ENCODE measurements at places on chromosomes 1 and 21.

GRCh38 chr21:31218830-31219608, 125.0 kb downstream of the TIAM1 start:
- DNase-seq, result no peak

DNA sequence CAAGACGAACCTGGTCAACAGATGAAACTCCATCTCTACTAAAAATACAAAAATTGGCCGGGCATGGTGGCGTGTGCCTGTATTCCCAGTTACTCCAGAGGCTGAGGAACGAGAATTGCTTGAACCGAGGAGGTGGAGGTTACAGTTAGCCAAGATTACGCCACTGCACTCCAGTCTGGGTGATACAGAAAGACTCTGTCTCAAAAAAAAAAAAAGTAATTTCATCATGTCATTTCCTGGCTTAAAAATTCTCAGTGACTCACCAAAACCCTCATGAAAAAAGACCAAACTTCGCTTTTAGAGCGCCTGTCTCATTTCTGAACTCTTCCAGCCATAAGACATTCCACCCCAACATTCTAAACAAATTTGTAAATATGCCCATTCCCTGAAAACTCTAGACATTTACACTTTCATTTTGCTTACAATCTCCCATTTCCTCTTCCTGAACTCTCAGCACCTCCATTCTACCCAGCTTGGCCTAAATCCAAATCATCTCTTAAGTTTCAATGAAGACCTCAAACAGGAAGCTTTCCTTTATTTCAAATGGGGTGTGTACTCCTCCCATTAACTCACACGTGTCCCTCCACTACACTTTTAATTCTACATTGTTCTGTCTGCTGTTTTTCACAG, 50.5 kb upstream of the PRRC2C start:
- DNase-seq, result no peak

DNA sequence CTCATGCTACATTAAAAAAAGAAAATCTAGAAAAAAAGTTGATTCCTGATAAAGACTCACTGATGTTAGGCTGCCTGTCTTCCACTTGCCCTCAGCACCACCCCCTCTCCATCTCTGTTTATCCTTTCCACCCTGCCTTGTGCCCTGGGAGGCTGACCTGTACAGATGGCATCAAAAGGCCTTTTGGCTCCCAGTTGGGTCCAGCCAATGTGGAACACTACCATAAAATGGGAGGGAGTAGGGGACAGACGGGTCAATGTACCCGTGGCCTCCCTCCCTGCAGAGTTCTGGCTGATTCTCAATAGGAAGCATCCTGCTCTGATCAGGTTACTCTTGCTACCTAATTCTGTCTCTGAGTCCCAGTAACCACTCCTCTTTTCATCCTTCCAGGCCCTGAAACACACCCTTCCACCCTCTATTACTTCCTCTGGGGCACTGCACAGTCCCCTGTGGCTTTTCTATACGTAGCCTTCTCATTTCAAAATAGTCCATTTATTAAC, 300.0 kb downstream of the HHIPL2 start:
- DNase-seq, result no peak

DNA sequence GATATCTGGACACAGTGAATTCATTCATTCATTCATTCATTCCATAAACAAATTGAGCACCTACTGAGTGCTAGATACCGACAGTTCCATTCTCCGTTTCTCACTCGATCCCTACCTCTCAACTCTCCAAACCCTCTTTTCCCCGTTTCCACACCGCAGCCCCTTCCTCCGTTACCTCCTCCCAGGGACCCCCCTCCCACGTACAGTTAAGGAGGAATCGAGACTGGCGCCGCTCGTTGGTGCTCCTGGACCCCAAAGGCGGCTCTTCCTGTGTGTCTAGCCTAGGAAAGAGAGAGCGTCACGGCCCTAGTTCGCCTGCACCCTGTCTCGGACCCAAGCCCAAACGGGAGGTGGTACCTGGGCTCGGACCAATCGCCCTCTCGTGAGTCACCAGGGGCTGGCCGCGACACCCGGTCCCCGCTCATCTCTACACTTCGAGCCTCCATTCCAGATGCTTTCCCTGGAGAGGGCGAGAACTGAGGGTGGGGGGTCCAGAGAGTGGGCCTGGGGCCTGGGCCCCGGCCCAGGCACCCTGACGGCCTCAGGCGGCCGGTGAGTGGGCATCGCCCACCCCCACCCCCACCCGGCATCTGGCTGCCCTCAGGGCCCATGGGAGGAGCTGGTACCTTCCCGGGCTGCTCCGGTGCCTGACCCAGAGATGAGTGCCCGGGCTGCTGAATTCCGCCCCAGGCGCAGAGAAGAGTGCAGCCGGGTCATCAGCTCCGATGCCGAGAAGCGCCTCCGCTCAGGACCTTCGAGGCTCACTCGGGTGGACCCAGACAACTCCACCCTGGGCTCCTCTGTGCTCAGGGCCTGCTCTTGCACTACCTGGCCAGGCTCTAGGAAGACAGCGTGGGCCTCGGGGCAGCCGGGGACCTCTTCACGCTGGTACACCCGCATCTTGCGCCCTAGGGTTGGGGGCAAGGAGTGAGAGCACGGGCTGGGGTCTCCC, 4.9 kb downstream of the ARHGEF19 start:
- no peak for DNase-seq

- DNase-seq, result no peak
Observed at GRCh38 chr1:115170377-115170776, 81.1 kb upstream of the TSPAN2 start.

DNA sequence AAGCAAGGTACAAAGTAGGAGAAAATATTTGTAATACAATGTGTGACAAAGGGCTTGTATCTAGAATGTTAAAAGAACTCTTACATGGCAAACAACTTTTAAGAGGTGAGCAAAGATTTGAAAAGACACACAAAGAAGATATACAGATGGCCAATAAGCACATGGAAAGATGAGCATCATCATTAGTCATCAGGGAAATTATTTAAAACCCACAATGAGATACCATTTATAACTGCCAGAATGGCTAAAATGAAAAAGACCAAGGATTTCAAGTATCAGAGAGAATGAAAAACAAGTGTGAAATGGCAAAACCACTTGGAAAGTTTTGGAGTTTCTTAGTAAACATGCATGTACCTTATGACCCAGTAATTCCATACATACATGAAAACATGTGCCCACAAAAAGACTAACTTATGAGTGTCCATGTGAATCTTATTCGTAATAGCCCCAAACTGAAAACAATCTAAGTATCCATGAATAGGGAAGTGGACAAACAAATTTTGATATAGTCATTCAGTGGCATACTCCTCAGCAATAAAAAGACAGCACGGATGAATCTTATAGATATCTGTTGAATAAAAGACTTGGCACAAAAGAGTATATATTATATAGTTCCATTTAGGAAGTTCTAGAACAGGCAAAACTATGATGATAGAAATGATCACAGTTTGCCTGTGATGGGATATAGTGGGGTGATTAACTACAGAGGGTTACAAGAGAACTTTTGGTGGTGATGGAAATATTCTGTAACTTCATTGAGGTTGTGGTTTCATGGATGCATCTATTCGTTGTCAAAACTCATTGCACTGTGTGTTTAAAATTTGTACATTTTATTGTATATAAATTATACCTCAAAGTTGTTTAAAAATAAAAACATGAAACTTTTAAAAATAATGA, 82.0 kb downstream of the DISP1 start:
- no peak for DNase-seq

GRCh38 chr1:35553851-35554250, 3.4 kb downstream of the KIAA0319L start:
- no peak for DNase-seq

- no peak for DNase-seq
Observed at GRCh38 chr1:106613861-106614260, 442.6 kb upstream of the PRMT6 start.

DNA sequence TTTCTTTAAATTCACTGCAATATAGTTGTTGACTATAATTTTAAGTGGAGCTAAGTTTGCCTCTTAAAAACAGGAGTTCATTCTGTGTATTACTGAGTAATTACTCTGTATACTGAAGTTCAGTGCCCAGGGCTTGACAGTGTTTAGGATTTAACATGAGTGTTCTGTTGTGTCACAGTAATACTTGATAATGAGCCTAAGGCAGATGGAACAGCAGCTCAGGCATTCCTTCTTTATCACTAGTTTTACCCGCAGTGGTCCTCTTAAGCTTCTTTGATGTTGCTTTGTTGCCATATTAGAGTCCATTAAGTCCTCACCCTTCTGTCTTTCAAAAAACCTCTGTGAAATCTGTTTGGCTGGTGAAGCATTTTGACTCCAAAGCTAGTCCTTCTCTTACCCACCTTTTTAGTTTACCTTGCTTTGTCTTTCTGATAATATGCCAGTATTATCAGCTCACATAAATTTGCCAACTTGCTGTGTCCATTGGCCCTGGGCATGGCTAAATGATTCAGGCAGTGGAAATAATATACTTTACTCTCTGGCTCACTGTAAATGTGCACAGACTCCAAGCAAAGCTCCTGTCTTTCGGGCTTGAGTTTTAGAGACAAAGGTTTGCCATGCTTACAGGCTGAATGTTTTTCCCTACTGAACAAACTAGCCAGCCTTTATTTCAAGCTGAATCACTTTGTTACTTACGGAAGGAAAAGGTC, 17.7 kb downstream of the HIPK1 start:
- DNase-seq, result no peak

- DNase-seq, result no peak
Observed at GRCh38 chr1:188423073-188423472, 1594.3 kb downstream of the PLA2G4A start.

DNA sequence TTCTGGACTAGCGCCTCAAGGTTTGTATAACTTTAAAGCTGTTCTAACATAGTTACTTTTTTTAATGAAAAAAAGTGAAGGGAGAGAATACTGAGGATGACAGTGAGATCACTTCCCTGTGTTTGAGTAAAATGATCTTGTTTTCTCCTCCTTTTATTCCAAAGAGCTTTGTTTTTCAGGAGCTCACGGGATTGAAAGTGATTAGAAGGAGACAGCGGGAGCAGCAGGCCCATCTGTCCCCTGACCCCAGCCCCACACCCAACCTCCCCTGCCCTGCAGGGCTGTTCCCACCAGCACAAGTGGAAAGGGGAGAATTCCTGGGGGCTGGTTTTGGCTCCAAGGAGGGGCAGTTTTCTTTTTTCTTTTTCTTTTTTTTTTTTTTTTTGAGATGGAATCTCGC, 2.1 kb upstream of the DNMT3L start:
- no peak for DNase-seq

DNA sequence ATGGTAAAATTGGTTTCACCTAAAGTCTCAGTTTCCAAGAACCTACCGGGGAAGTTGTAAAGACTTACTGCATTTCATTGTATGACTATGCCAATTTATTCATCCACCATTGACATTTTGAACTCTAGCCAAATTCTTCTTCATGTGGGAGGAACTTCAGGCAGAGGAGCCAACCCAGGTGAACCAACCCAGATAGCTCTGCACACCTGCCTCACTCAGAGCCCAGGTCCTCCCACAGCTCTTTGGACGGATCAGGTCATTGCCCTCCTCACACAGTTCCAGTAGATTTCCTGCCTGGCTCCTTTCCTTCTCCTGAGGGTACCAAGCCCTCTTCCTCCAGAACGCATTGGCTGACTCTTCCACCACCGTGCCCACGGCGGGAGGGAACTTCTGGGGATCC, 121.7 kb downstream of the DTL start:
- no peak for DNase-seq

DNA sequence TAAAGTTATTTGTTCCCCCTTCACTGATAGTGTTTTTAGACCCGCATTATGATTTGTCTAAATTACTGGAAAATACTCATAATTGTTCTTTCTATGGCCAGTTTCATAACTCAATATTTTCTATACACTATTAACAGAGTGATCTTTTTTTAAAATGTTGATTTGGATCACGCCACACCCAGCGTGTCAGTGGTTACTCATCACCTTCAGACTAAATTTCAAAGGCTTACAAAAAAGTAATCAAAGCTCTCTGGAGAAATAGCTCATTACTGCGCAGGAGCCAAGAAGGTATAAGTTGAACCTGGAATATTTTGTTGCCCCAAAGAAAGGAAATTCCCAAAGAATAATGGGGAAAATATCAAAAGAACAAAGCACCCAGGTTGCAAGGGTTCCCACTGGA, 104.9 kb downstream of the EVI5 start:
- DNase-seq, result no peak

DNA sequence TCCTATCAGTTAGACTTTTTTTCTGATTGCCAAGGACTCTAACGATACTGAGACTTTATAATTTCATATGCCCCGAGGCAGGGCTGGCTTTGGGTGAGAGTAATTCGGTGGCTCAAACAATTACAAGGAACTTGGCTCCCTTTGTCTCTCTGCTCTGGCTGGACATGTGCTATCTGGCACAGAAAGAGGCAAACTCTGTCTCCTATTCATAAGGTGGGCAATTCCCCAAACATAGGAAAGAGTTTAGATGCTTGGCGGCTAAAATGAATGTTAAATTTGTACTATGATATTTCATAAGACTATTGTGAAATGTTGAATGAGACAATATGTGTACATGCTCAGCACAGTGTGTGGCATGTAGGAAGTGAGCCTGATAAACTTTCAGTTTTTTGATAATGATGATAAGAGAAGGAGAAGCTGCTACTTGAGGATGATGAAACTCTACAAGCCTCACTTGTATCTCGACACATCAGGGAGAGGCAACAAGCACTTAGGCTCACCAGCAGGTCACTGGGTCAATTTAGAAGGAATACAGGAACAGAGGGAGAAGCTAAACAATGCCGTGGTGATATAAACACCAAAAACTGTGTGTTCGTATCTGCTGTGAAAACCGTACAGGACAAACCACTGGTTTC, 12.6 kb upstream of the NTPCR start:
- no peak for DNase-seq

DNA sequence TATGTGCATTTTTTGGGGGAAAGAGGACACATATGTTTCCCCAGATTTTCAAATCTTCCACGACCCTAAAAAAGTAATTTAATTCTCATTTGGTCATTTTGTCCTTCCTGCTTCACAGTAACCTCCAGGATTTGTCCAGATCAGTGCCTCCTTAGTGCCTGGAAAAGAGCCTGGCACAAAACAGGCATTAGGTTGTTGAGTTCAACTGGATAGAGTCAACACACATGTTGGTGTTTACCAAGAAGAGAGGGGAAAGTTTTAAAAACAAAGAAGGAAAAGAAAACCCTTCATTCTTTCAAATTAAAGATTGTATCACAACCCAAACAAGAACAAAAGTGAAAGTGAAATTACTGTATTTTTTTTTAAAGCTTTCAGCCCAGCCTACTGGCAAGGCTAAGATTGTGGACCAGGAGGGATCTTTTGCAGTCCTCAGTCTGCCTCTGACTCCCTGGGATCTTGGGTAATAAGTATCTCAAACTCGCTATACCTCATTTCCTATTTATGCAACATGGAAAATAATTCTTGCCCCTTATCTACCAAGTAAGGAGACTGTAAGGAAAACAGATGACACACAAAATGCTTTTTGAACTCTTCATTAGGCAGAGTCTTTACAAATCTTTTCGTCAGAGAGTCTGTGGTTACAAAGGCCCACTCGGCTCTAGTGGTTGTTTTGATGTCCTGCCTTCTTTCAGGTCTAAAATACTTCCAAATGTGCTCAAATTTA, 57.8 kb downstream of the ZNF281 start:
- no peak for DNase-seq

- DNase-seq, result no peak
Observed at GRCh38 chr1:22736501-22737080, 26.0 kb downstream of the EPHB2 start.

Data from stimulated activated CD8-positive, alpha-beta memory T cell treated with anti-CD3 and anti-CD28 coated beads, Interleukin-12 subunit alpha, Interleukin-12 subunit beta, amount 100 ng/mL, for 4 hours (primary cell).